Gastroesophageal sphincter (tissue), 4 donors: ENCODE measurements at places on chromosomes 5 and 9. TPM values are rescaled to one million over a fixed set of nuclear protein-coding genes. Genes with fewer than 3 reads are reported as not detected.
A peak's percentile ranks its signal among the peaks of the same experiment; 100 is the strongest.

GRCh38 chr9:72575666-72576065, 54.3 kb downstream of the TMC1 start:
- ATAC-seq = no peak

DNA sequence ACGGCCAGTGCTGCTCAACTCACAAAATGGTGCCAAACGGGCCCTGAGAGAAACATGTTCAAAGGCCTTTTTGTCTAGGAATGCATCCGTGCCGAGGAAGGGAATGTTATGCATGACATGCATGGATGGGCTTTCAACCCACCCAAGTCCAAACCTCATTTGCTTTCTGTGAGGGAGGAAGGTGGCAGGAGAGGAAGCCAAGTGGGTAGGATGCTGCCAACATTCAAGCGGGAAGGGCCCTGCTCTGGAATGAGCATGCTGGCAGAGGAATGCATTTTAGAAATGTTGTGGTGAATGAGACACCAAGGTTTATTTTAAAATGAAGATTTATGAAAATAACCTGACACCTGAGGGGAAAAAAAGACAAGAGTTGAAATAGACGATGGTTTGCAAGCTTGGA, 479.1 kb downstream of the CCDC171 start:
- no peak for ATAC-seq

Gene MEIKIN
- 0.66 TPM for total RNA-seq

Gene SLC27A4
- 22.3 TPM for total RNA-seq

Gene ECPAS
- 114 TPM for total RNA-seq

- ATAC-seq = peak; percentile 51
These were observed 145.5 kb upstream of the SLC24A2 start for GRCh38 chr9:19934301-19934871.

DNA sequence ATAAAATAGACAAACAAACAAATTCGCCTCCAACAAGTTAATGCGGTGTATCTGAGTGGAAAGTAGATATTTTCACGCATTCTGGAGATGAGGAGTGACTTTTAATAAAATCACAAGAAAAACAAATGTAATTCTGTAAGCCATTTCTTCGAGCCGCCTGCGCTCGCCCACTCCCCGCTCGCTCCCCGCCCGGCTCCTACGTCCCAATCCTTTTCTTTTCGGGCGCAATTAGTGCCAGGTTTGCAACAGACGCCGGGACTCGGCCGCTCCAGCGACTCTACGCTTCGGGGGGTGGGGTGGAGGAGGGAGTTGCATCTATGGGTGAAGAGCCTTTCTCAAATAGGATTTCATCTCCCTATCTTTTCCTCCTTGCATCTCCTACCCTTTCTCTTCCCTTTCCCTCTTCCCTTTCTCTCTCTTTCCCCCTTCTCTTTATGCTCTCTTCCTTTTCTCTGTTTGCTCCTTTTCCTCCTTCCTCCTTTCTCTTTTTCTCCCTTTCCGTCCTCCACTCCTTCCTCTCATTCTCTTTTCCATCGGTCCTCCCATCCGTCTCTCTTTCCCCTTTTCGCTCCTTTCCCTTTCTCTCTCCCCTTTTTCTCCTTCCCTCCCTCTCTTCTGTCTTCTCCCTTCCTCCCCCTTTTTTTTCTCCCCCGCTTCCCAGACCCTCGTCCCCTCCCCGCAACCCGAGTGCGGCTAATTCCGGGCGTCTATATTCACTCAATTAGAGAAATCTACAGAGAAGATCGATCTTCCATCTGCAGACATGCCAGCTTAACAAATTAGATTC, 6.1 kb upstream of the OTP start:
- ATAC-seq = no peak

DNA sequence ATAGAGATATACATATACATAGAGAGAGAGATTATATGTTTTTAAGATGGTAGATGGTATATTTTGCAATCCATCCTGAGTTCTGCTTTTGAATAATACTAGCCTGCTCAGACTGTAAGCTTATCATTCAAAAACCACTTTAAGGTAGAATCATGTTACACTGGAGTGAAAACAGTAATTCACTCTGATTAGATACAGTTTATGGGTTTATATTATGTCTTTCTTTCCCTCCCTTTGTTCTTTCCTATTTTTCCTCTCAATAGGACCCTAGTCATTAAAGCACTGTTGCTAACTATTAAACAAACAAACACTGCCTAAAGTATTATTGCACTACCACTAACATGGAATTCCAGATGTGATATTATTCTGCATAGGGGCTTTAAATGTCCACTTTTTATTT, 202.0 kb downstream of the ADAMTSL1 start:
- no peak for ATAC-seq

Gene CTXN3
- not detected for total RNA-seq

Gene BAAT
- total RNA-seq = not detected

GRCh38 chr5:153136910-153137614, 353.4 kb upstream of the GRIA1 start:
- ATAC-seq = no peak

DNA sequence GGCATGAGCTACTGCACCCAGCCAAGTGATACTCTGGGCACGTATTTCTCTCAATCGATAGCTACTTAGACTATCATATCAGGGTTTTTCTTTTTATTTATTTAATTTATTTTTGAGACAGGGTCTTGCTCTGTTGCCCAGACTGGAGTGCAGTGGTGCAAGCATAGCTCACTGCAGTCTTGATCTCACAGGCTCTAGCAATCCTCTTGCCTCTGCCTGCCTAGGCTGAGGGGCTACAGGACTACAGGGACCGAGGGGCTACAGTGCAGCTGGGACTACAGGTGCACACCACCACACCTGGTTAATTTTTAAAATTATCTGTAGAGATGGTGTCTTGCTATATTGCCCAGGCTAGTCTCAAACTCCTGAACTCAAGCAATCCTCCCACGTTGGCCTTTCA, 20.3 kb upstream of the ANKHD1 start:
- ATAC-seq = no peak

Gene PHF24
- 0.81 TPM for total RNA-seq
